ENCODE measurements at places on chromosomes 16 and 17.

DNA sequence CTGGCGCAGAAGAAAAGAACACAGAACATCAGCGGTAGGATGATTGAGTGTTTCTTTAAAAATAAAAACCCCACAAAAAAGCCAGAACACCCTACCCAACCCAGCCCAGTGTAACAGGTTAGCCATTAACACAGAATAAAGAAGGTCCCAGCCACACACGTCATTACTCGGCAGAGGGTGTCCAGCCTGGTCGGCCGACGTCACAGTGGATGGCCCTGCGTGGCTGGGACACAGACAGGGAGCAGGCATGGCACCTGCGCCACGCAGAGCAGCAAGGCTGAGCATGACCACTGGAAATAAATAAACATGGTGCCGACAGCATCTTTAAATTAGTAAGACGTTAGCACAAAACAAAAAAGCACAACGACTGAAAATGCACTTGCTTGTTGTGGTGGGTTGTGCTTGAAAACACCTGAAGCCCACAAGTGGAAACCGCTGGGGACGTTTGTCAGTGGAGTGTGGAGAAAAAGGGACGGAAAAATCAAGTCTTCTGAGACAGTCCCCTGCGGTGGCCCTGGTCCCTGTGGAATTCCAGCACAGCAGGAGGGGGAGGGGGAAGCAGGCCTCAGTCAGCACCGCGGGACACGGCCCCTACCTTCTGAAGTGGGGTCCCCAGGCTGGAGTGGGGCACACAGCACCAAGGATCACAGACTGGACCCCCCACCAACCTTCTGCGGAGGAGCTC, 39.2 kb downstream of the SLC7A5 start:
- no peak for DNase-seq

GRCh38 chr17:68600931-68601564, at the start of gene FAM20A:
Gene FAM20A (minus strand): TSS chr17:68601367. CDS start chr17:68600666, 701 bp downstream.
- DNase-seq: no peak

- no peak for DNase-seq
Observed at GRCh38 chr17:82152114-82152513, 54.1 kb upstream of the FASN start.

GRCh38 chr16:49684696-49685095, 171.2 kb downstream of the ZNF423 start:
- no peak for DNase-seq

- DNase-seq: no peak
Observed at GRCh38 chr16:57614944-57615343, 13.5 kb upstream of the ADGRG1 start.

- no peak for DNase-seq
Observed at GRCh38 chr17:52536489-52536888, 378.0 kb upstream of the CA10 start.

GRCh38 chr17:82849076-82849945, 9.5 kb upstream of the ZNF750 start:
- no peak for DNase-seq

DNA sequence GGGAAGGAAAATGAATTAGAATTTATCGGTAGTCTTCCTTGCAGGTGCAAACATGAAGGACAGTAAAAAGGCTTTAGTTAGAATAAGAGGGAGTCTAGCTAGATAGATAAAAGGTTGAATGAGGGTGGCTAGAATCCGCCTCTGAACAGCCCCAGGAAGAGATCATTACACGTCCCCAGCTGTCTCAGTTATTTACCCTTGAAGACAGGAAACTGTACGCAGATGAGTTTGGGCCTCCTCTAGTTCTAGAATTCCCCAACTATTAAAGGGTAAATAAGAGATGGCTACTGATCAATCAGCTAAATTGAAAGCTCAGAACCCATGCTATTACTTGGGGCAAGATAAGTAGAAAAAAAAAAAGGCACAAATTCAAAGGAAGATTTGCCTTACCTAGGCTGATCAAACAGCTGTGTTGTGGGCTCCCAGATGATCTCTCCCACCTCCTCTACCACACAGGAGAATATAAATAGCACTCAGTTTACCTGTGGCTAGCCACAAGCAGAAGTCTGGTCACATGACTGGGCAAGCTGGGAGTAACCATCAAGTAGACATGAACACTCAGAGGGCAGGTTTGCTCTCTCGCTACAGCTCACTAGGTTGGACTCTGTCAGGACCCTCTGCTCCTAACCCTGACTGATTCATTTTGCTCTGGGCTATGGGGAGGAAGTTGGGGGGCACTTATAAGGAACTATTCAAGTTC, 17.0 kb downstream of the FAM117A start:
- no peak for DNase-seq

DNA sequence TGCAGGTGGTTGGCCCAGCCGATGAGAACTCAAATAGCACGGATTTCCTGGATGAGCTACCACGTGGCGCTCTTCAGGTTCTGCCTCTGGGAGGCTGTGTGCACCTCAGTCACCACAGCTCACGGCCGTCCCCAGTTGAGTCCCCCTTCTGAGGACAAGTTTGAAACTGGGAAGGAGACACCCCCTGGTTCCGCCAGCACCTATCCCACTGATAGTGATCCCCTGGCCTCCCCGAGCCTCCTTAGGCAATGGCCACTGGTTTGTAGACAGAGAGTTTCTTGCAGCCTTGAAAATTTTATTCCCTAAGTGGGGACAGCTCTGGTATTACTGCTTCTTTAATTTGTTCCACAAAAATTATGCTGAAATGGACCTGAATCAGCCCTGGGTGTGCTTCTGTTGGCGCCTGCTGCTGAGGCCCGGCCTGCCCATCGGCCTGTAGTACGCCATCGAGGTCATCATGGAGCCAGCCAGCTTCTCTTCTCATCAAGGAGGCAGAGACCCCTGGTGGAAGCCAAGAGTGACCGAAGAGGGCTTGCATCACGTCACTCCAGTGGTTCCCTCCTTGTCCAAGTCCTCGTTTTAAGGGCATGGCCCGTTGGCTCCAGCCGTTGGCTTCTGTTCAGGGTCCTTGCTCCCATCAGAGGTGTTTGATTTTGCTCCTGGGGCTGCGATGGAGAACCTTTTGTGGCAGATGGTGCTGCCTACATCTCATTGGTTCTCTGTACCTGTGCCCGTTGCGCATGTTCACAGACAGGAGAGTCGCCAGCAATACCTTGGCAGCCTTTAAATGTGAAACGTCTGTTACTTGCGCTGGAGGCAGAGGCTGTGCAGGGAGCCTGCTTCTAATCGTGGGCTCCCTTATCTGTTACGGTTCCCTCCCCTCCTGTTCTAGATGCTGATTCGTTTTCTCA, 9.3 kb downstream of the SMCR8 start:
- no peak for DNase-seq

GRCh38 chr16:11624636-11625607, 38.2 kb upstream of the LITAF start:
- no peak for DNase-seq

DNA sequence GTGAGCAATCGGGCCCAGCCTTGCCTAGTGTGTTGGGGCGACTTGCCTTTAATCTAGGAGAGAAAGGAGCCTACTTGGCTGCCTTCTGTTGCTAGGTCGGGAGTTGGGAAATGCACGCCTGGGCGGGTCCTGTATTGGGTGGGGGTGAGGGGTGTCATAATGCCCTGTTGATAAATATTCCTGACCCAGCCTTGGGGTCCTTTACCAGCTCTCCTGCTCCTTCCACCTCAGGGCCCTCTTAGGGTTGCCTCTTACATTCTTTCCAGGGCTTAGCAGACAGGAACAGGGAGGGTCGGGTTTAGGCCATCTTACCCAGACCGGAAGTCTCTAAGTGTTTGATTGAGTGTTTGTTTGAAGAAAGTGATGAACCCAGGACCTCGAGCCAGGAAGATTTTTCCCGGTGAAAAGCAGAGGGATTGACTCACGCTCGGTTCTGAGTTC, 112.9 kb downstream of the SEC14L1 start:
- DNase-seq: no peak

GRCh38 chr17:75194879-75195278, 10.6 kb upstream of the NUP85 start:
- no peak for DNase-seq

DNA sequence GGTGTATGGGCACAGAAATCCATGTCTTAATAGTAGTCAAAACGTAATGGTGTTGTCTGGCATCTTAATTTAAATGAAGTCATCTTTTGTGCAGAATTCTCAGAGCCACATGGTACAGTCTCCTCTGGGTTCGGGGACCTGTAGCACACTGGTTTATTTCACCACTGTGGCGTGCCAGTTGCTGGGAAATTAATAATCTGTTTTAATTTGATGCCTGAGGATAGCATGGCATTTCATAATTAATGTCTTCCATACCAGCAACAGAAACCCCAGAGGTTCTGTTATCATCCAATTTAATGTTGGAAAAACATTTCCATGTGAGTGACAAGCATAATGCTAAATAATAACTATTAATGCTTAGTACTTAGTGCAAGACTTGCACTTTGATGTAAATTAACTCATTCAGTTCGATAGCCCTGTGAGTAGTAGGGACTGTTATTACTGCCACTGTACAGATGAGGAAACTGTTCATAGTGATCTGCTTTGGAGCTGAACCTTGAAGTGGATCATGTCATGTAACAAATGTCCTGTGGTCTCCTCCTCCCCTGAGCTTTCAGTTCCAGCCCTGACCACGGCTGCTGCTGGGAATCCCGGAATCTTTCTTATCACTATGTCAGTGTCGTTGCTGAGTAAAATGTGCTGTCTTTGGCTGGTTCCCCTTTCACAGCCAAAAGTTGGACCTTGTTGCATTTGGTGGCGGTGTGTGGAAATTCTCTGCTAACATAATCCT, 51.2 kb downstream of the SNX29 start:
- DNase-seq: no peak

DNA sequence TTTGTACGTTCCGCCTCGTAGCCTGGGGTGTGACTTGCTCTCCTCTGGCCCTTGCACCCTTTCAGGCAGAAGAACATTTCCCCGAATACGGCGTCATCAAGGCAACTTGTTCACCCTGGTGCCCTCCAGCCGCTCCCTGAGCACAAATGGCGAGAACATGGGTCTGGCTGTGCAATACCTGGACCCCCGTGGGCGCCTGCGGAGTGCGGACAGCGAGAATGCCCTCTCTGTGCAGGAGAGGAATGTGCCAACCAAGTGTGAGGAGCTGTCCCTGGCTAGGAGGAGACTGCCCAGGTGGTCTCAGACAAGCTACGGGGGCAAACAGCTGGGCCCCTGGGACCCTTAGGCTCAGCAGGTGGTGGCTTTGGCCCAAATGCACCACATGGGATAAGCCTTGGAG, 10.4 kb downstream of the LIMD2 start:
- DNase-seq: no peak

- DNase-seq: no peak
Observed at GRCh38 chr17:83199500-83200201, 120.2 kb downstream of the METRNL start.

DNA sequence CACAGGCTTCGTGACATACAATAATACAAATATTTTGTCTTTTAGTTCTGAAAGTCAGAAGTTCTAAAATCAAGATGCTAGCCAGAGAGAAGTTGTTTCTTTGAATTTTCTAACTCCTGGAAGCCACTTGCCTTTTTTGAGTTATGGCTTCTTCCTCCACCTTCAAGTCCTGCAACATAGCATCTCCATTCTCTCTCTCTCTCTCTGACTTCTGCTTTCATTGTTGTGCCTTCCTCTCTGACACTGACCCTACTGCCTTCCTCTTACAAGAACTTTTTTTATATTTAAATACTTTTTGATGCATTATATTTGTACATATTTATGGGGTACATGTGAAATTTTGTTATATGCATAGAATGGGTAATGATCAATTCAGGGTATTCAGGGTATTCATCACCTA, 205.9 kb downstream of the MAP2K6 start:
- no peak for DNase-seq

- DNase-seq: no peak
Observed at GRCh38 chr17:36657763-36658490, 56.5 kb downstream of the MRM1 start.

DNA sequence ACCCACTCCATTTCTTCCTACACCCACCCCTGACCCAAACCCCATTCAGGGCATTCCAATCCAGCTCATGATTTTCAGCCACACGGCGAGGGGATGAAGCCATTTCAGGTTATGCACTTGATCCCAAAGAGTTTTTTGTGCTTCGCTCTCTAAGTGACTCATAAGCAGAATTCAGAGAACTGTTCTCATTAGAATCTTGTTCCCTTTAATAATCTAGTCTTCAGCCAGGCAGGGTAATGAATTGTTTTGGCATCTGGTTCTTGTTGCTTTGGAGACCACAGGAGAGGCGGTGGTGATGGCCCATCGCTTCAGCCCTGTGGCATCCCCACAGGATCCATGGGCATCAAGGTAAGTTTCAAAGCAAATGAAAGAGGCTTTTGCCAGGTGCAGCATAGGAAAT, 4.8 kb upstream of the KRT31 start:
- DNase-seq: no peak

DNA sequence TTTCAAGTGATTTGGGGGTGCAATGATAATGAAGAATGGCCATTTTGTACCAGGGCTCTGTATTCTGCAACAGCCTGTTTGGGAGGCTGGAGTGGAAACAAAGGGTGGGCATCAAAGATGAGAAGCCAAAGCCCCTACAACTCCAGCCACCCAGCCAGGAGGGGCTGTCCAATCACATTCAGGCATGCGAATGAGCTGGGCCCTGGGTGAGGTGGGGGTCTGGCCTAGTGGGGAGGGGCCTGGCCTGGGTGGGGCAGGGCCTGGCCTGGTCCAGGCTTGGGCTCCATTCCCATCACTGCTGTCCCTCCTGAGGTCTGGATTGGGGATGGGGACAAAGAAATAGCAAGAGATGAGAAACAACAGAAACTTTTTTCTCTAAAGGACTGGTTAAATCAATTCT, 6.4 kb downstream of the AOC3 start:
- DNase-seq: no peak

DNA sequence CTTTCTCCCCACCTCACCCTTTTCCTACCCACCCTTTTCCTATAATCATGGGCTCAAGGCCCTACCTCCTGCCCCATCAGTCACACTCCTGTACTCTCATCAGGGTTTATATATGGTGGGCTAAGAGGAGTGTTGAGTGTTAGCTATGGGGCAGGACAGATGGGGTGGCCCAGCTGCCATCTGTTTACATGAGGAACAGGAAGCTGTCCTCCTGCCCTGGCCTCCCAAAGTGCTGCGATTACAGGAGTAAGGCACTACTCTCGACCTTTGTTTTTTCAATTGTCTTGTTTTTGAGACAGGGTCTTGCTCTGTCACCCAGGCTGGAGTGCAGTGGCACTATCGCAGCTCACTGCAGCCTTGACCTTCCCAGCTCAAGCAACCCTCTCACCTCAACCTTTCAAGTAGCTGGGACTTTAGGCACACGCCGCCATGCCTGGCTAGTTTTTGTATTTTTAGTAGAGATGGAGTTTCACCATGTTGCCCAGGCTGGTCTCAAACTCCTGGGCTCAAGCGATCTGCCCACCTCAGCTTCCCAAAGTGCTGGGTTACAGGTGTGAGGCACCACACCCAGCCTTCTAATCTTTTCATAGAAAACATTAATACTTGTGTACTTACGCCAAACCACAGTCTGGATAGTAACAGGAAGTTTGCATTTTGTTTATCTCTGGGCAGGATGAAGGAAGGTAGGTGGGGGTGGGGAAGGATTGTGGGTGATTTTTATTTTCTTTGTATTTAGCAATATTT, 1.6 kb downstream of the TRADD start:
- no peak for DNase-seq

- no peak for DNase-seq
Observed at GRCh38 chr17:29078183-29079045, 35.5 kb downstream of the PIPOX start.

GRCh38 chr16:49537924-49538459, 164.4 kb downstream of the C16orf78 start:
- no peak for DNase-seq

GRCh38 chr17:51629232-51629631, 368.9 kb downstream of the UTP18 start:
- no peak for DNase-seq

Data from activated CD8-positive, alpha-beta memory T cell treated with anti-CD3 and anti-CD28 coated beads for 1 hour (primary cell).